Hematopoietic multipotent progenitor cell treated with erythropoietin and hydrocortisone succinate and interleukin-3 and kit ligand, for 8 days (in vitro differentiated cells): ENCODE measurements at places on chromosomes 5 and 9.

DNA sequence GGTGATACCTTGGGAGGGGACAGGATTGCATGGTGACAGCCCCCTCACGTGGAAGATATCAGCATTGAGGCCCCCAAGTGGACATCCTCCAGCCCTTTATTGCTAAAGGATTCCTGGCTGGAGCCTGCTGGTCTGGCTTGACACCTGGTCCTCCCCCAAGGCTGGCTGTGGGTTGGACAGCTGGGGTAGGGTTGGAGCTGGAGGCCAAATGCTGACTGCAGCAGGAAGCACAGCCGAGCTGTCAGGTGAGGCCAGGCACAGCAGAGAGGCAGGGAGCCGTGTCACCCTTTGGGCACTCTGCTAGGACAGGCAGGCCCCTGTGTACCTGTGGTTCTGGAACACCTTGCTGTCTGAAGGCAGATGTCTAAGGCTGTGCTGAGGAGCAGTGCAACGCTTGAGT is 2.2 kb downstream of the CACFD1 start:
- no peak for DNase-seq

DNA sequence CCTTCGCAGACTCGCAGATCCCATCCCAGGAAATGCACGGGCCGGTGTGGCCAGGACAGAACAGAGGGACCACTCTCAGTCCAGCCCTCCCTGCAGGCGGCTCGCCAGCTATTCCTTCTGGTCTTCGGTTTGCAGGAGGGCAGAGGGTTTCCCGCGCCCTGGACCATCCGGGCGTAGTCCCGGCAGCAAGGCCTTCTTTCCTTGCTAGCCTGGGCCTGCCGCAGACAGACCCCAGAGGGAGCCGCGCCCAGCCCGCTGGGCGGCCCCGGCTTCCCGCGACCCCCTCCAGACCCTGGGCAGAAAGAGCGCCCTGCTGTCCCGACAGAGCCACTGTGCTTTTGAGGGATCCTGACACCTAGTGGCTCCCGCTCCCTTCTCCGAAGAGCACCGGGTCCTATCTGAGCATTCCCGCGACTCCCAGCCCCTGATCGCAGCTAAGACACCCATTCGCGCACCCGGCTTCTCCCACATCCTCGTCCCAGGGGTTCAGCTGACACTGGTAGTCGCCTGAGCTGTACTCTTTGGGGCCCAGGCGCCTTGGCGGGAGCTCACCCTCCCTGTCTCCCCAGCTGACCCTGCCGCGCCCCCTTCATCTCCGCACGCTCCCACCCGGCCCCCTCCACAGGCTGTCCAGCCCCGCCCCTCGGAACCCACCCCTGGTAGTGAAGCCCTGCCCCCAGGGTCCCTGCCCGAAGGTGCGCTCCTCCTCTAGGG is 1.1 kb downstream of the CFAP90 start:
- no peak for DNase-seq

GRCh38 chr5:139383993-139384590 is 995 bp upstream of the SLC23A1 start:
- DNase-seq: no peak

DNA sequence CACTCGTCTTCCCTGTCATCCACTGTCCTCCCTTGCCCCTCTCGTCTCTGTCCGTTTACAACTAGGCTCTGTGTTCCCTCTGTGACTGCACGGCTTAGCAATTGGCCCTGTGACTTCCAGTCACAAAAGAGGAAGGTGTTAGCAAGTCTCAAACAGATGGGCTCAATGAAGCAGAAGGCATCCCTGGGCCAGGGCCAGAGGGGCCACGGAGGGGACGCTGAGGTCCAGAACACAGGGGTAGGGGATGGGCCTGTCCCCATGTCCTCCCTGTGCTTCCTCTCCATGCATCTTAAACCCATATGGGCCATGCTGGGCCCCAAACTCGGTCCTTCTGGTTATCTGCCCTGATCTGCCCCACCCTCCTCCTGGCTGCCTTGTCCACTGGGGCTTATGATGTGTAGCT is at the start of gene CD72:
TSS of gene CD72 (minus strand) at position 89 of the 403 bp plus-strand sequence. CDS start 110 bp downstream, outside the sequence.
- DNase-seq: no peak

- no peak for DNase-seq
Measured at GRCh38 chr9:98929071-98929470, 14.6 kb upstream of the COL15A1 start.

DNA sequence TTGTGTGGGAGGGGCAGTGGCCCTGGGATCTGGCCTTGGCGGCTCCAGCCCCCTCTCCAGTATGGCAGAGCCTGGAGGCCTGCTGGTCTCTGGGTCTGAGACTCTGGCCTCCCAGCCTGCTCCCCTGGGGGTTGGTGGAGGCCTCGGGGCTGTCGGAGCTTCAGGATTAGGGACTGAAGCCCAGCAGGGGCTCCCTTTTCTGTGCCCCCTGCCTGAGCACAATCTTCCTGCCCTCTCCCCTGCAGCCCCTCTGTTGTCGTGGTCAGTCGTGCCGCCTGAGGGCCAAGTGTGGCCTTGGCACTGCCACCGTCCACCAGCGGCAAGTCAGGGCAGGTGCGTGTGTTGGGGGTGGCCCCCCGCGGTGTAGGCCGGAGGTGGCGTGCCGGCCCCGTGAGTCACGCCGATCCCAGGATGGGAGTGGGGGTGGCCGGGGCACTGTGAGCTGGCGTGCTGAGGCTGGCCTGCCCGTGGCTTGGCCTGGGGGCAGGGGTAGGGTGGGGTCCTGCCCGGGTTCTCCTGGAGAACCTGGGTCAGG is 53.6 kb downstream of the RXRA start:
- DNase-seq: no peak

GRCh38 chr9:89865981-89866380 is 261.2 kb downstream of the GADD45G start:
- no peak for DNase-seq

- no peak for DNase-seq
Measured at GRCh38 chr5:55450050-55450765, 84.6 kb downstream of the PLPP1 start.

DNA sequence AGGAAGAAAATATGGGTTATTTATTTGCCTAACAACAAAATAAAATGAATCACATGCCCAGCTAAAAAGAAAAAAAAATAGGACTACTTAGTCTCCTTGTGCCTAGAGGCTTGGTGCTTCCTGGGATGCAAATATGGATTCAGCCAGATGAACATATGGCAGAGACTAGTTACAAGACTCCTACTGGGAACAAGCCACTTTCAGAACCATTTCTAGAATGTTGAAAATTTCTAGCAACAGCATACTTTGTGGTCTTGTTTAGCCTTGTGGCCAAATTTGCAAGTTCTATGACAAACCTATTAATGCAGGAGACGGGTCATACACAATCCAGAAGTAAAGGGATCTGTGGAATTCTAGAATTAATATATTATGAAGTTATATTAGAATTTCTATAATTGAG is 198.7 kb downstream of the CHSY3 start:
- no peak for DNase-seq

GRCh38 chr5:150659360-150660107 is 1.5 kb upstream of the MYOZ3 start:
- no peak for DNase-seq

DNA sequence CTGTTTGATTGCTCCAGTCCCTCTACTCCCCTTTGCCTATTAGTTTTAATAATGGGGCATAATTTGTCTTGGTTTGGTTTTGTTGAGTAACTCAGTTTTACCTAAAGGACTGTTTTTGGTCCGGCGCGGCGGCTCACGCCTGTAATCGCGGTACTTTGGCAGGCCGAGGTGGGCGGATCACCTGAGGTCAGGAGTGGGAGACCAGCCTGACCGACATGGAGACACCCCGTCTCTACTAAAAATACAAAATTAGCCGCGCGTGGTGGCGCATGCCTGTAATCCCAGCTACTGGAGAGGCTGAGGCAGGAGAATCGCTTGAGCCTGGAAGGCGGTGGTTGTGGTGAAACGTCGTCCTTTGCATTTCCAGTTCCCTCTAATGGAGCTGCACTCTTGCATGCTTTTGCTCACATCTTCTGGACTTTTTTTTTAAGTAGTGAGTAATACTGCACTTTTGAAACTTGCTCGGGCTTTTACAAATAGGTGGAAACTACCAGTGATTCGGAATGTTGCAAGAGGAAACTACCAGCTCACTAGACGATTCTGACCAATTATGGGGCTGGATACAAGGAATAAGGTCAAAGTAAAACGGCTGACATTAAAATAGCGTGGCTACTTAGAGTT is 721 bp upstream of the MAML1 start:
- no peak for DNase-seq

DNA sequence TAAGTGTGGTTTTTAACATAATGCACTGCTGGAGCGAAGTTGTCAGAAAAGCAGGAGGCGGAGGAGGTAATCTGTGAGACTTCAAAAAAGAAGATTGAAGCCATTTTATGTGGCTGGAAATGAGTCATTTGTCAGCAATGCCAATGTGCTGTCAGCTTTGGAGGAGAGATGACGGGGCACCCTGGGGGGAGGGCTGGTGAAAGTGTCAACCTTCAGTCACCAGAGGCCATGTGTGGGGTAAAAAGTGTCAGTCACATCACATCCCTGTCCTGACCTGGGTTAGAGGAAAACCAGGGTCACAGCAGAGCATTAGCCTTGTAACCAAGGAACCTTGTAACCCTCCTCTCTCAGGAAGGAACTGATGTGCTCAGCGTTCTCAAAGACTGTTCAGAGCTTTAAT is 59.1 kb downstream of the TLR4 start:
- DNase-seq: no peak

GRCh38 chr9:124414612-124415011 is 630 bp downstream of the PSMB7 start:
- no peak for DNase-seq

DNA sequence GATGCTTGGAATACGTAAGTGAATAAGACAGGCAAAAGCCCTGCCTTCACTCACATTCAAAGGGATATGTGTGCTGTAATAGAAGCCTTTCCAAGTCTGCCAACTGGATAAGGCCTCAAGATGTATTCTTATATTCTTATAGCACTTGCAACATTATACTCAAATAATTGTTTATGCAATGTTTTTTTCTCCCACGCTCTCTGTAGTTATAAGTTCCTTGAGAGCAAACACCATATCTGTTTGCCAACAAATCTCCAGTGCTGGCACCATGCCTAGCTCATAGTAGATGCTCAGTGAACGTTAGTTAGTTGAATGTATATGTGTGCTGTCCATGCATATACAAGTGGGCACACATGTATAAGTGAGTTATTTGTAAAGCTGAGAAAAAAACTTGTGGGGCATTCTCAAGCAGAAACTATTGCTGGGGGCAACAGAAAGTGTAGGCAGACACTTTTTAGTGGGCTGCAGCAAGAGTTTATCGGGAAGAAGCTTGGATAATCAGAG is 125.1 kb downstream of the RPS23 start:
- DNase-seq: no peak

DNA sequence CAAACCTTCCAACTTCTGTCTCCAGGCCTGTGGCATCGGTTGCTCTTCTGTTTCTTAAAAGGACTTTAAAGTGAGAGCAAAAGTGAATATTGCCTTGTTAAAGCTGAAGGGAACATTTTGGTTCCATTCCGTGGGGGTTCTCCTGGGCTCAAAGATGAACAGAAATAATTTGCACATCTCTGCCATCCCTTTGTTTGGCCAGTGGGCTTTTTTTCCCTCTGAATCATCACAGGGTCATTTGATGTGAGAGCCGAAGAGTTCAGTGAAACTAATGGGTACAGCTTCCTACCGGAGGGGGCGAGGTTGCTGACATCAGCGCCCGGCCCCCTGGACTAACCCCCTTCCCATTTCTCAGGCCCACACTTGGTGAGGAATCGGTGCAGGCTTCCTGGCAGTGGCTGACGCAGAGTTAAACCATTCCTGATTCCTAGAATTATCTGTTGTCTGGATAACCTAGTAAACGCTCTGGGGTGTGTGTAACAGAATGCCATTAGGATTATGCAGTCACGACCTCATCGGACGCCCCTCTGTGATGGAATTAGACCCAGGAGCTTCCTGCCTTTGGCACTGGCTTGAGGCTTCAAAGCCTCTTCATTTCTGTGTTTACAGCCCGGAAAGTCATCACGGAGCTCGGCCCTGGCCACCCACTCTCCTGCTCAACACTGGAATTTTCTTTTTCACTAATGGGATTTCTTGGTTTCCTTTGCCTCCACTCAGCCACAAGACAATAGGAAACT is 61.6 kb upstream of the RPL26L1 start:
- DNase-seq: no peak

GRCh38 chr9:92395617-92396016 is 8.8 kb downstream of the OGN start:
- DNase-seq: no peak

GRCh38 chr9:71820403-71820921 is 52.1 kb upstream of the CEMIP2 start:
- no peak for DNase-seq

DNA sequence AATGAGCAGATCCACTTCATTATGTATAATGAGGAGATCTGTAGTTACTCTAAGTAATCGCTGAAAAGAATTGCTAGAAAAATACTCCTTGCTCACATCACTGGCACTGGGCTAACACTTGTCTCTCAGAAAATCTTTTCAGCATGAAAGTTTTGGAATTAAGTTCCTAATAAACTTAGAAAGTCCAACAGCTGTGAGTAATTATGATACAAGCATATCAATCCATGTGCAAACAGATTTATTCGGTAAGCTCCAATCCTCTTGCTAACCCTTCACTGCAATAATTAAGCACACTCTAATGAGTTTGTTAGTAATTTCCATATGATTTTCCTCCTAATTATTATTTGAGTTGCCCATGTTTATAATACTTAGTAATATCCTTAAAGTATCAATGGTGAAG is 652.6 kb upstream of the WWC1 start:
- no peak for DNase-seq

DNA sequence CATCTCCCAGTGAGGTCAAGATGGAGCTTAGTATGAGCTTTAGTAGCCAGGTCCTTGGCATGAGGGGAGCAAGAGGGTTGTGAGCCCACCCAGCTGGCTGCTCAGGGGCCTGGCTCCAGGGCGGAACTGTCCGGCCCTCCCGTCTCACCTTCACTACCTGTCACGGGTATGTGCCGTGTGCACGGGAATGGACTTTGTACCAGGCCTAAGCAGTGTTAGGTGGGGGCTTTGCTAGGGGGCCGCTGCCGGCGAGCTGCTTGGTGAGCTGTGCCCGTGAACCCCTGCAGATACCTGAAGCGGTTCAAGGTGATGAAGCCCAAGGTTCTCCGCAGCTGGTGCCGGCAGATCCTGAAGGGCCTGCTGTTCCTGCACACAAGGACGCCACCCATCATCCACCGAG is 46.7 kb downstream of the WNK2 start:
- no peak for DNase-seq

GRCh38 chr9:112110094-112110776 is 64.9 kb downstream of the SUSD1 start:
- DNase-seq: no peak

DNA sequence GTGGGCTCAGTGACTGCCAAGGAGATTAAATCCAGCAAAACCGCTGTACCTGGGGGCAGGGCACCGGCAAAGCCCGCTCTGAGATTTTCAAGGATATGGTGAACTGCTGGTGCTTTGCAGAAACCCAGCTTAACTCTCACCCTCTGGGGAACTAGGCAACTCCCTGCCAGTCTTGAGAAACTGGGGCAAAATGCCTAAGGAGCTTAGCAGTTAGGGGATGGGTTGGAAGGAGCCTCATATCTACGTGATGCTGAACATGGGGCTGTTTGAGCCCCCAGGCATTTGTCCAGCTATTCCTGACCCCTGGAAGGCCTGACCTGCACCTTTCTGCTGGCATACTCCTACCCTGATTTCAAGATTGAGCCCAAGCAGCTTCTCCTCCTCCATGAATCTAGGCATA is 108.6 kb upstream of the TBC1D2 start:
- no peak for DNase-seq
